Anterior cingulate cortex (tissue), 58 donors: ENCODE measurements at places on chromosomes 1 and 21.

DNA sequence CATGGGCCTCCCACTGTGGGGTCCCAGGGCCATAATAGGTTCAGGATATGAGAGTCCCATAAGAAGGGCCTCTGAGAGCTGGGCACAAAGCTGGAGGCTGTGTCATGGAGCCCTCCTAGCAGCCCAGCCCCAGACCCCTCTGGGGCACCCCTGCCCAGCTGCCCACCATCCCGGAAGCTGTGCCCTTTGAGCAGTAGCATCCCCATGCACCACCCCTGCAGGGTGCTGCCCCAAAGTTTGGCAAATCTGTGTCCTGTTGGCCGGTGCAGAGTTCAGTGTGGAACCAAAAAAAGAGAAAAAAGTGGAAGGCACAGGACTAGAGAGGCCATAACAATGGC, 17.6 kb downstream of the TNNT2 start:
- DNase-seq, result no peak

DNA sequence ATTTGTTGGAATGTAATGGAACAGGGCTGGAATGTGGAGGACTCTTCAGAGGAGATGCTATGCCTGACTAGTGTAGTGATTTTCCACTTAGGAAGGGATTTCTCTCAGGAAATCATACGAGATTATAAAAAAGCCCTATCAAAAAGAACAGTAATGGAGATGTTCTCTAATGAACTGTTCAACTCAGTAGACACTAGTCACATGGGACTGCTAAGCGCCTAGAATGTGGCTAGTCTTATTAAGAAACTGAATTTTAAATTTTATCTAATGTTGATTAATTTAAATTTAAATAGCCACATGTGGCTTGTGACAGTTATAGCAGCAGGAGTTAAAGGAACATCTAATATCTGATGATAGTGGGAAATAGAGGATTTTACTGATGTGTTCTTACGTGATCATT, 94.0 kb downstream of the SLC35F3 start:
- DNase-seq, result no peak

DNA sequence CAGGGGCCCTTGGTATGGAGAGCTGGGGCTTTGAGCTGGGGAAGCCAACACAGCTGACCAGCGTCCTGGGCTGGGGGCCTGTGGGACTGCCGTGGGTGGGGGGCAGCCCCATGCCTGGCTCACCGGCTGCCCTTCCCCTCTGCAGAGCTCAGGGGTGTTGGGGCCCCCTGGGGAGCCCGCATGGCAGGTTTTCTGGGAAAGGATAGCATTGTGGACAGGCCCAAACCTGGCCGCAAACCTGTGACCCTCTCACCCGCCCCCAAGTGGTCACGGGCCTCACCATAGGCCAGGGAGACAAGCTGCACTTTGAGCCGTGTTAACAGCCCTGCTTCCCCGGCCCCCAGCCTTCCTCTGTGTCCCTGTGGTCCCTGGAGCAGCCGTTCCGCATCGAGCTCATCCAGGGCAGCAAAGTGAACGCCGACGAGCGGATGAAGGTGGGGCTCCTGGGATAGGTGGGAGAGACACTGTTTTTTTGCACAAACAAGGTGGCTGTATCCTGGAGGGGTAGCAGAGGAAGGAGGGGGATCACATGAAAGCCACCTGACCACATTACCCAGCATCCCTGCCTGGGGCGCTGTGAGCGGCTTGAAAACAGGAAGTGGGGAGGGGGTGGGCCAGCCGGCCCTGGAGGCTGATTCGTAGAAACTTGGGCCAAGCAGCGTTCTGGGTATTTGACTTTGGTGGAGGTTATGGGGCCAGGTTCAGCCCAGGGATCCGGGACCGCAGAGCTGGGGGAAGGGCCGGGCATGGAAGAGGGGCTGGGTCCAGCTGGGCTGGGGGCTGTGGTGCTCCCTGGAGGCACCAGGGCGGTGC, 65.9 kb downstream of the PIK3CD start:
- DNase-seq, result no peak

- no peak for DNase-seq
These were observed 113.6 kb downstream of the DMRTB1 start for GRCh38 chr1:53572815-53573173.

DNA sequence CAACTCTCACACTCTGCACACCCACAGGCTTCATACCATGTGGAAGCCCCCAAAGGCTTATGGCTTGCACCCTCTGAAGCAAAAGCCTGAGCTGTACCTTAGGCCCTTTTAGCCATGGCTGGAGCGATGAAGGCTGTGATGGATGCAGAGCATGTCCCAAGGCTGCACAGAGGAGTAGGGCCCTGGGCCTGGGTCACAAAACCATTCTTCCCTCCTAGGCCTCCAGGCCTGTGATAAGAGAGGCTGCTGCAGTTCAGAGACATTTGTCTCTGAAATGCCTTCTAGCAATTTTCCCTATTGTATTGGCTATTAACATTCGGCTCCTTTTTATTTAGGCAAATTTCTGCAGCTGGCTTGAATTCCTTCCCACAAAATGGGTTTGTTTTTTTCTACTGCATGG, 1707.7 kb downstream of the MRPL39 start:
- no peak for DNase-seq

- DNase-seq, result no peak
These were observed 43.1 kb downstream of the PTGFRN start for GRCh38 chr1:116952738-116953275.

GRCh38 chr21:43640400-43640799, 18.9 kb downstream of the HSF2BP start:
- no peak for DNase-seq
